ENCODE measurements at places on chromosomes 5 and 9. TPM values are rescaled to one million over a fixed set of nuclear protein-coding genes. Genes with fewer than 3 reads are reported as not detected.

SH2D3C gene
- total RNA-seq: 16.5 TPM

PRDM9 gene
- total RNA-seq: not detected

MACIR gene
- 38.6 TPM for total RNA-seq

OSMR gene
- total RNA-seq: 8.2 TPM

FAM193B gene
- total RNA-seq: 183 TPM

PRRC2B gene
- total RNA-seq: 359 TPM

MZB1 gene
- 0.62 TPM for total RNA-seq

JAKMIP2 gene
- total RNA-seq: 41.5 TPM

FGFR4 gene
- 1.8 TPM for total RNA-seq

SLC27A4 gene
- 45.1 TPM for total RNA-seq

PCDHB3 gene
- 8.0 TPM for total RNA-seq

C5orf52 gene
- not detected for total RNA-seq
